Activated CD4-positive, alpha-beta T cell treated with anti-CD3 and anti-CD28 coated beads, Interleukin-2, amount 10 ng/mL, durations not matched to agents 24 days and 14 days (primary cell): ENCODE measurements at places on chromosomes 16 and 17.

- DNase-seq = no peak
Measured at GRCh38 chr16:65770752-65771151, 595.7 kb upstream of the CDH5 start.

DNA sequence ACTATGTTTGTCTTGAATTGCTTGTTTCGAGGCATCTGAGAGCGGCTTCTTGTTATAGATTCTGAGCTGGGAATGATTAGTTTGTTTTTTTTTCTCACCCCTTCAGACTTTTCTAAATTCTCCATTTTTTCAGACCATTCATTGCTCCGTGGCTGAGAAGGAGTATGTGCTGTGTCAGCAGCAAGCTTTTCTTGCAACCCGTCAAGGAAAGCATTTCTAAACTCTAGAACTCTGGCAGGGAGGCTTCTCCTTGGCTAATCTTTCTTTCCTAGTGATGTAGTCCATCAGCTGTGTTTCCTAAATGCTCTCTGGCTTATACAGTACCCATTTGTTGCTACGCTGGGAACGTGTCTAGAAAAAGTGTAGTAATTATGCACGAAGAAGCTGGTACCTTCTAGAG is 133.5 kb downstream of the FTO start:
- no peak for DNase-seq

DNA sequence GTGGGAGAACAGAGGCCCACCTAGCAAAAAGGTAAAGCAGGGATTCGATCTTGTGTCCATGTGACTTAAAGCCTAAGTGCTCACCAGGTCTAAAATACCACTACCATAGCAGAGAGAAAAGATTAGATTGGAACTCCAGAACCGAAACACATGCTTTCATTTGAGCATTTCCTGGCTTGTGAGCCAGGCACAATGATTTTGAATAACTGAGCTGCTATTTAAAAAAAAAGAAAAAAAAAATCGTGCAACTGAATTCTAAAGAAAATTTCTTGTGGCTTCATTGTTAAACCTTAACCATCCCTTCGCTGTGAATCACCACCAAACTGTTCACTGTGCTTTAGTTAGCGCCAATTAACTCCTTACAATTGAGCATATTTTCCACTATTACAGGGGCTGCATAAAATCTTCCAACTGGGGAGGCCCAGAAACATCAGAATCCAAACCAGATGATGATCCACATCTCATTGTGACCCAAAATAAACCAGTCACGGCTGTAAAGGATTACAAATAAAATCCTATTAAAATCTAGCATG is 366.4 kb upstream of the ERCC4 start:
- DNase-seq = no peak

- DNase-seq = no peak
Measured at GRCh38 chr17:44961921-44962350, 6.2 kb downstream of the C1QL1 start.

GRCh38 chr17:50721194-50722010 is 2.0 kb downstream of the LUC7L3 start:
- DNase-seq = peak; percentile 71

- DNase-seq = no peak
Measured at GRCh38 chr17:17361543-17361866, 58.3 kb downstream of the NT5M start.

DNA sequence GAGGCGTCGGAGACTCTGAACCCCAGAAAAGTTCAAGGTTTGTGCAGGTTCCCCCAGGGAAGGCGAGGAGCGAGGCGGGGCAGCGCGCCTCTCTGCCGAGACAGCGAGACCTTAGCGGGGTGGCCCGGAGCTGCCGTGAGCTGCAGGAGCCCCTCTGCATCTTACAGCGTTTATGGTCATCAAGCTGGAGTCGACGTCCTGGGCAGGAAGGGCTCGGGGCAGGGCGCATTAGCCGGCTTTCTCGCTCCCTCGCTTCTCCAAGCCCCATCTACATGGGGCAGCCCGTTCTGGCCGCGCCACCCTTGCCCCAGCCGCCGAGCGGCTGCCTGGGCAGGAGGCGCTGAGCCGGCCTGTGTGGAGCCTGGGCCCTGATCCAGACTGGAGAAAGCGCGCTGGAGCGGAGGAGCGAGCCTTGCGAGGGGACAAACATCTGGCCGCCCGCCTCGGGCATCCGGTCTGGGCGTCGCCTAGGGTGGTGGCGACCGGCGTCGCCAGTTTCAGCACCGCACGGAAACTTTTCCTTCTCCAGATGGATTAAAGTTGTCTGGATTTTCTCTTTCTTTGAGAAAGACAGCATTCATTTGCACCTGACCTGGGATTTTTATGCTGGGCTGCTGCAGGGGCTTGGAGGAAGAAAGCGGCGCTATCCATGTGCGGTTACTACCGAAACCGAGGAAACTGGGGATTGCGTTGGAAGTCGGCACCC is 750 bp downstream of the TMEM132E start:
- DNase-seq = peak; percentile 61

- DNase-seq = no peak
Measured at GRCh38 chr16:56728980-56729734, 772 bp upstream of the NUP93 start.

DNA sequence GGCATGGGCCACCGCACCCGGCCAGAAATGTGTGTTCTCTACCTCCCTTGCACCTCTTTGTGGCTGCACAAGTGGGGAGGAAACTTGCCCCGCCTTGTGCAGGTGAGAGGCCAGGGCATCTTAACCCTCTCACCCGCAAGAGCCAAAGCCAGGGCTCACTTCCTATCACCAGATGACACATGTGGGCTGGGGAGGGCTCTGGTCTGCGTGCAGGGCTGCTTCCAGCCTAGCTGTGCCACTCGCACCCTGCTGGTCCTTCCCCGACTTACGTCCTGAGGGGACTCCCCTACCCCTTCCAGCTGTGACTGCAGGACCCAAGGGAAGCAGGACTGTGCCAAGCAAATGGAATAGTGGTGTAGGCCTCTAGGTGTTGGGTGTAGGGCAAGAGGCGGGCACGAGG is 6.9 kb downstream of the MIEF2 start:
- DNase-seq = no peak

- no peak for DNase-seq
Measured at GRCh38 chr16:58421529-58421928, 29.3 kb downstream of the GINS3 start.

DNA sequence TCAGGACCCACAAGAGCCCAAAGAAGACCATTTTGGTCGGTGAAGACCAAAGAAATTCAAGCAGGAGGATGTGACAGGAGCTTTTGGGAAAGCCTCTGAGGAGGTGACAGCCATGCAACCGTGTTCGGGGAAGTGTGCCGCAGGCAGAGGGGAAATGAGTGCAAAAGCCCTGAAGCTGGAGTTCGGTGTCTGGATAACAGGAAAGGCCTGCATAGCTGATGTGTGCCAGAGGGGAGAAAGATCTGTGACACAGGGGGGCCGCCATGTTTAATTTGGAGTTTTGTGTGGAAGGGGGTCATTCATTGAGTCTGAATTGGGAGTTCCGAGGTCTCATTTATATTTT is 870 bp upstream of the ZC3H7A start:
- peak; percentile 79 for DNase-seq

DNA sequence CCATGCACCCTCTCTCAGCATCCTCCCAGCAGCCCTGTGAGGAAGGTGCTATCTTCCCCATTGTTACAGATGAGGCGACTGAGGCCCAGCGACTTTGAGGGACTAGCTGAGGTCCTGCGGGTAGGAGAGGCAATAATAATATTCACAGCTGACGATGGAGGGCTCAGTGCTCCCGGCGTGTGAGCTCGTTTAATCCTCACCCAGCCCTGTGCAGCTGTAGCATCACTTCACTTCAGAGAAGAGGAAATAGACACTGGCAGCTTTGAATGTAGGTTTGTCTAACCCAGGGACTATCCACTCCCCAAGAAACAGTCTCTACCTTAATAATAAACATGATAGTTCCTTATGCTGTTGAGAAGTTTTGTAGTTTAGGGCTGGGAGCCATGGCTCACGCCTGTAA is 21.6 kb downstream of the LASP1 start:
- no peak for DNase-seq

DNA sequence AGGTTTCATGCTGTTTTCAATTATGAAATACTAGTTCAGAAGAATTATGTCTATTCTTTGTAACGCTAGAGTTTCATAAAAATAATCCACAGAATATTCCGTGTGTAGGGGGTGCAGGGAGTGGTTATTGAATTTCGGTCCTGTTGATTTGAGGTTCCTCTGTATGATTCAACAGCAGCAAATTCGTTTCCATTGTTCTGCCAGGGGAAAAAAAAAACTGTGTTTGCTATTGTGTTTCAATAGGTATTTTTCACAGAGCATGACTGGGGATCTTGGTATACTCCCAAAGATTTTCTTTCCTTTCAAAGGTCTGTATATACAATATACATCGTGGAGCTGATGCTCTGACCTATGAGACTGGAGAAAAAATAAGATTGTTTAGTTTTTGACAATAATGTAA is 15.8 kb downstream of the SHISA9 start:
- DNase-seq = no peak

GRCh38 chr17:1108765-1109605 is 70.8 kb downstream of the ABR start:
- peak; percentile 92 for DNase-seq

- DNase-seq = no peak
Measured at GRCh38 chr17:10033449-10033848, 128.4 kb upstream of the RCVRN start.

DNA sequence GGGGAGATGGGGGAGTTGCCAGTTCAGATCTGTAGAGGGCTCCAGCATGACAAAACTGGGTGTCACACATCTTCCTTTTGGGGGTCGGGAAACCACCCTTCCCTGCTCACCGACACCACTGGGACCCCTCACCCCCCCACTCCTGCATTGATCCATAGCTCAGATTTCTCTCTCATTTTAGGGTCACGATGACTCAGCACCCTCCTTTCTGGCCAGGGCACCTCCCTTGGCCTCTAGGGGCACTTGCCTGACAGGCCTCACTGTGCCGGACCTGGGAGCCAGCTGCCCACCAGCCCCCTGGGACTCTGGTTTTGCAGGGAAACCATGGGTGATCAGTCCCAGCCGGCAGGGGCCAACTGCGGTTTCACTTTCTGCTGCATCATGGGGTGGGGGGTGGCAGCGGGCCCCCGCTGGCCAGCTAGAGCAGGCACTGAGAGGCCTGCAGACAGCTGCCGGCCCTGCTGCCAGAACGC is 239.4 kb downstream of the MRTFB start:
- no peak for DNase-seq

DNA sequence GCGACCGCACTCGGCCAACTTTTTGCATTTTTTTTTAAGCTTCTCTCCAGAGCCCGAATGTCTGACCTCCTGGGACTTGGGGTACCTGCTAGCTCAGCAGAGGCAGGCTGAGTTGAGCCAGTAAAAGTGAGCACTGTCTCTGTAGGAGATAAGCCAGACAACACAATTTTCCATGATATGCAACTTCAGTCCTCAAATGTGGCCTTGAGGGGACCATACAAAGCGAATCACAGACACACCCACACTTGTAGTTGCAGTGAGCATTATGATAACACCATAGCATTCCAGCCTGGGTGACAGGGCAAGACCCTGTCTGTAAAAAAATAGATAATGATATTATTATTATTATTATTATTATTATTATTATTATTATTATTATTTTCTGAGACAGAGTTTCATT is 2.6 kb downstream of the DPEP2 start:
- DNase-seq = no peak

- DNase-seq = no peak
Measured at GRCh38 chr16:79407005-79407404, 193.5 kb downstream of the MAF start.

DNA sequence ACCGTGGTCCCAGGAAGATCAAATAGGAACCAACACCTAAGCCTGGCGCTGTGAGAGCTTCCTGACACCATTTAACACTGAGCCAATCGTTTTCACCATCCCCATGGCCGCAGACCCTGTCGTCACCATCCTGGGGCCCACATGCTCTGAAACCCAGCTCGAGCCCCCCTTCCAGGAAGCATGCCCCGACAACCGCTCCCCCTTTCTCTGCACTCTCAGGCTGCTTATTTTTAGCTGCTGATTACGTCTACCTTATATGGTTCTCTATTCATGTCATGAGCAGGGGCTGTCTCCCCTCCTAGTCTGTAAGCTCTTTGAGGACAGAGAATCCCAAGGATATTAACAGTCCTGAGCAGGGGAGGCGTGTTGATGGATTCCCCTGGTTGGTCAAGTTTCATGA is 10.5 kb downstream of the SRL start:
- no peak for DNase-seq

GRCh38 chr16:25213709-25214397 is 2.9 kb upstream of the AQP8 start:
- no peak for DNase-seq
